ENCODE measurements at places on chromosomes 7 and 10.

DNA sequence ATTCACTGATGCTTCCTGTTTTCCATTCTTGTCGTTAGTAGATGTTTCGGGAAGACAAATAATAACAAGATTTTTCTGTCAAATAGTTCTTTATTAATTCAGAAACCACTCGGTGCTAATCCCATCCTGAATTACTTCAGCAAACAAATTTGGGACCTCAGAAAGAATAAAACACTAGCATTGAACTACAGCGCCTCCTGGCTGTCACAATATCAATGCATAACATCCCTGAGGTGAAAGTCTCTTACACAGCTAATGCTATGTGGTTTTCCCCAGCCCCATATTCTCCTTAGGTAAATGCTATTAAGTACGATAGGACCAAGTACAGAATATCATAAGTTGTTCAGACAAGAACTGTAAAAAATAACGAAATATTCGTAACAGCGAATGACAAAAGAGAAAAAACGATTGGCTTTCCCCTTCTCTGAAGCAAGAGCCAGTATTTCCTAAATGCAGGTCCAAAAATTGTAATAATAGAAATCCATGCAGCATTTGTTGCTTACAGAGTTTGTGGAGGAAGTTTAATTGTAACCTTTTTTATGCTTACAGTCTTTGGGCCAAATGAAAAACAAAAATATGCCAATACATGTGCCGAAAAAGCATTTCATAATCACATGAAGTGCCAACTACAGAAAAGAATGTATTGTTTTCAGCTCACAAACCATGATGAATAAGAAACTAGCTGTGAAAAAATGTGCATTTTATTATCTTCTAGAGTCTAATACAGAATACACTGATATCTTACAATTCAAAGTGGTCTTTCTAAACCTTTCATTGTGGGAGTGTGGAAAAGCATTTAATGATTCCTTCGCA, 47.3 kb downstream of the MYPN start:
- peak; percentile 41 for DNase-seq

DNA sequence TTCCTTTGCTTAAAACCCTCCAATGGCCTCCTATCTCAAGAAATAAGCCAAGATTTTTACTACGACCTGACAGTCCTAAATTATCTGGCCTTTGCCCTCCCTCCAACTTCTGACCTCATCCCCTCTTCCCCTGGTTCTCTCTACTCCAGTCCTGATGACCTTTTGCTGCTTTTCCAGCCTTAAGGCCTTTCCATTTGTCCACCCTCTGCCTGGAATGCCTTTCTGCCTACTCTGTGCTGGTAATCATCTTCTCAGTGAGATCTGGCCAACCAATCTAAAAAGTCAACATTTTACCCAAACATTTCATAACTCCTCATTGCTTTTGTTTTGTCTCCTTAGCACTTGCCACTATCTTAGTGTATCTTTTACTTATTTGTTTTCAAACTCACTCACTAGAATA, 75.7 kb downstream of the VPS41 start:
- no peak for DNase-seq

DNA sequence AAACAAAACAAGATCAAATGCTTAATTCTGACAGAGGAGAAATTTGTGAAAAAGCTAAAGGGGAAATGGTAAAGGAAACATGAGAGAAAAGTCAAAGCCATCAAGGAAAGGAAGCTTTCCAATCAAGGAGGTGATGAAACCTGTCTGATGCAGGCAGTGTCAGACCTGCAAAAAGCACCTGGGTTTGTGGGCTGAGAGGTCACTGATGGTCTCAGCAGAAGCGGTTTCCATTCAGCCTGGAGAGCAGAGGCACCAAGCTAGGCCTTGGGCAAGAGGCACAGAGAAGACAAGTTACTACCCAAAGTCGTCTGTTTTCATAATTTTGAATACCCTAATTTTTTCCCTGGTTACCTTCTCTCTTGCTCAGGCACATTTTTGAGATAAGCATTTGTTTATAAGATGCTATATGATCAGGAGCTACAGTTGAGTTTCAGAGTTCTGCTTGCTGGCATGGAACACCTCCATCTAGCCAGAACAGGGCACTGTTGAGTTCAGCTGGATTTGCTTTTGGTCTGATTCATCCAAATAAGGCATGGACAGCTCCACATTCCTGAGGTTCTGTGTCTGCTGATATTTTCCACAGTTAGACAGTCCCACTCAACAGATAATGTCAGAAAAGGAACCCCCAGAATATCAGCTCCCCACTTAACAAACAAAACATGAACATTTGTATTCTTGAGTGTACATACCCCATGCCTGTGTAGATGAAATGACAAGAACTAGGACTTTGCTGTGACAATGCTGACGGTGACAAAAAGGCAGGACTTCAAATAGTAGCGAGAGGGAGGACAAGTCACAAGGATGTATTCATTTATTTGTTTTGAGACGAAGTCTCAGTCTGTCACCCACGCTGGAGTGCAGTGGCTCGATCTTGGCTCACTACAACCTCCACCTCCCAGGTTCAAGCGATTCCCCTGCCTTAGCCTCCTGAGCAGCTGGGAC, 4.9 kb upstream of the PPIA start:
- DNase-seq, result no peak

DNA sequence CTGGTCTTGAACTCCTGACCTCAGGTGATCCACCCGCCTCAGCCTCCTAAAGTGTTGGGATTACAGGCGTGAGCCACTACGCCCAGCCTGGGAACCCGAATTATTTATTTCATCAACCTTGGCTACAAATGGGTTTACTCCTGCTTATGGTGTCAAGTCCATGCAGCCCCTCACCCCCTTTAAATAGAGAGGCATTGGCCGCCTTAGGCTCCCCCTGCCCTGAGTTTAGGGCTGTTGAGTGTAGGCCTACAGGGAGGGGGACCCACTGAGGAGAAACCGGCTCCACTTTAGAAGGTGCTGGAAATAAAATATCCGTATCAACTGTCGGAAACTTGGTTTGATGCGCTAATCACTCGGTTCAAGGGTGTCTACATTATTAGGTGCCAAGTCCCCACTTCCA, 8.7 kb upstream of the SP8 start:
- no peak for DNase-seq

DNA sequence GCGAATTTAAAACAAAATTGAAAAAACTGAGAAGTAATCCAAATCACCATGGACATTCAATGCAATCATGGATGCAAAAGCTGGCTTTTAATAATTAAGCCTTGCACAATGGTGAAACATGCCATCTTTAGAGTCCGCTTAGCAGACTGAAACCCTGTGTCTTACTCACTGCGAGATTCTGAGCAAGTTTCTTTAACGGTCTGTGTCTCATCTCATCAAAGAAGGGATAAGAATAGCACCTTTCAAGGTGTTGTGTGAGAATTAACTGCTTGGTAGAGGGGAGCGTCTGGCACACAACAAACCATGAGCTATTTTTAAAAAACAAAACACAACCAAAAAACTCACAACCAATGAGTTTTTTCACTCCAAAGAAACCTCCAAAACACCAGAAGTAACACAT, 21.4 kb downstream of the ACBD7 start:
- no peak for DNase-seq

GRCh38 chr10:11227103-11227502, 209.4 kb downstream of the CELF2 start:
- DNase-seq, result no peak

- no peak for DNase-seq
Measured at GRCh38 chr10:31343551-31343950, 24.5 kb downstream of the ZEB1 start.

GRCh38 chr10:96688789-96689188, 31.5 kb downstream of the PIK3AP1 start:
- no peak for DNase-seq

DNA sequence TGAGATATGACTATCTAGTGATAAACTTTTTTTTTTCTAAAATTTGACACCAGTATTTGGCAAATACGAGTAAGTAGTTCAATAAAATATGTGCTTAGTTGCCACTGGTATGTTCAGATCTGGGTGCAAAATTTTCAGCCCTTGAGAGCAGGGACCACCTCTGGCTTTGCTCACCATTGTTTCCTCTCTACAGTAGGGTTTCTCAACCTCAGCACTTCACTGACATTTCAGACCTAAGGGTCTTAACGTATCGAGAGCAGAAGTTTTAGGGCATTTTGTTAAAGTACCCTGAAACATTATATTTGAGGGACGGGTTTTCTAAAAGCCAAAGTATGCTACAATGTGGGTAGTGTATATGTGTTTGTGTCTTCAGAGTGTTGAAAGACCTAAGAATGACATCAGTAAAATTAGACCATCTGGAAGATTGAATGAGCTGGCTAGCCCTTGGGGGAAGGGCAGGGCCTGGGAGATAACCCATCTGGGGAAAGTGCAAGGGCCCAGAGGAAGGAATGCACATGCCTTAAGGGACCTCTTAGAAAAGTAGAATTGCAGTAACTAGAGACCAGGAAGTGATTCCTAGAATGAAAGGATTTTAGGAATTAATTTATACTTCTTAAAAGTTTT, 11.8 kb downstream of the BZW2 start:
- no peak for DNase-seq

- DNase-seq, result no peak
Measured at GRCh38 chr10:64977915-64978314, 1456.7 kb downstream of the REEP3 start.

- no peak for DNase-seq
Measured at GRCh38 chr10:3948843-3949242, 163.8 kb upstream of the KLF6 start.

DNA sequence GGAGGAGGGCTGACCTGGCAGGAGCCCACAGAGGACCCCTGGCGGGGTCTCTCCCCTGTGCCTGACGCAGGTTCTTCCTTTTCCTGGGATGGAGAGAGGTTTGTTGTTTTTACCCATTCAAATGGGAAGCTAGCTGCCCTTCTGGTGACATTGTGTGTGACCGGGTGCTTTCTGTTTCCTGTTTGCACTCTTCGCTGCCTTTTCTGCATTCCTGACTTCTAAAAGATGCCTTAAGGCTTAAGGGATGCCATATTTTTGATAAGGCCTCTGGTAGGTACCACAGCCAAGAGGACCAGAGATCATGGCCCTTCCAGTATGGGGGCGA, 20.3 kb downstream of the ZNF783 start:
- no peak for DNase-seq

DNA sequence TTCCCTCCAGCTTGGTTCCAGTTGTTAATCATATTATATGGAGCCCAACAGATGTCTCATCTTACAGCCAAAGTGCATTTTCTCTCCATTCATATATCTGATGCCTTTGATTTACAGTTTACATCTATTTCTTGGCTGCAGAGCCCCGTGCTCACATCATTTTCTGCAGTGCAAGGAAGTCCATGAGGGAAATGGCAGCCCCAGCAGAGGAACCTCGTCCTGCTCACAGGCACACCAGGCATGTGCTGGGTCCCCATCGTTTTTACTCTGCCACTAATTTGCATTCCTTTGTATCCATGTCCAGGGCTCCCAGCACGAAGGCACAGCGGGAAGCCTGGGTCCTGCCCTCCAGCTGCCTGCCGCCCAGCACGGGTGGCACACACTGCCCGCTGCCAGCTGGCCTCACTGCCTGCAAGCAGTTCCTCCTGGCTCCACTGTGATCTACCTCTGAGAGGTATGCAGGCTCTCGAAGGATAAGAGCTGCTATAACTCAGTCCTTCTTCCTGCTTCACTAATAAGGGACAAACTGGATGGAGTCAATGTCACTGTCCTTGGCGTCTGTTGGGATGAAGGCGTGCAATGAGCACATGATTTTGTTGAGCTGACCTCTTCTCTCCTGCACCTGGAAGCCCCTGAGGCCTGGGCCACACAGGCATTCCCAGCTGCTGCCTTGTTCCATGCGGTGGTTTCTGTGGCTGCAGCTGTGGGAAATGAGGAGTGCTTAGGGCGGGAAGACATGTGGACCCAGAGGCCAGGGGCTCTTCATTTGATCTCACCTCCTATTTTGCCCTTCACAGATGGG, 583.6 kb upstream of the MGMT start:
- DNase-seq, result no peak

DNA sequence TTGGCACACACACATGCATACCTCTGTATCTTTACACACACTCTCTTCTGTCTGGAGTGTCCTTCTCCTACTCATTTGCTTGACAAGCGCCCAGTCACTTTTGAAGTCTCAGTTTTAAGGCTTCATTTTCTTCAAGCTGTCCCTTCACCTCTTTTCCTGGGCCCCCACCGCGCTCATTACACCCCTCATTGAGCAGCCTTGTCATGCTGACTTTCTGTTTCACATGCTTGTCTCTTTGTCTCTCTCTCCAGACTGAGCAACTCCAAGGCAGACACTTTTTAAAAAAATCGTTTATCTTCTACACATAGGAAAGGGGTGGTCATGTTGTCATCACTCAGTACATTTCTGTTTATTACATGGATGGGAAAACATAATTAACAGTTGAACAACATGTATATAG, 225.2 kb upstream of the FZD1 start:
- DNase-seq, result no peak

- DNase-seq, result no peak
Measured at GRCh38 chr10:112614586-112614985, 167.6 kb downstream of the VTI1A start.

- DNase-seq, result no peak
Measured at GRCh38 chr10:68103901-68104300, 5.4 kb upstream of the MYPN start.

- no peak for DNase-seq
Measured at GRCh38 chr10:93463723-93464476, 18.2 kb downstream of the MYOF start.

DNA sequence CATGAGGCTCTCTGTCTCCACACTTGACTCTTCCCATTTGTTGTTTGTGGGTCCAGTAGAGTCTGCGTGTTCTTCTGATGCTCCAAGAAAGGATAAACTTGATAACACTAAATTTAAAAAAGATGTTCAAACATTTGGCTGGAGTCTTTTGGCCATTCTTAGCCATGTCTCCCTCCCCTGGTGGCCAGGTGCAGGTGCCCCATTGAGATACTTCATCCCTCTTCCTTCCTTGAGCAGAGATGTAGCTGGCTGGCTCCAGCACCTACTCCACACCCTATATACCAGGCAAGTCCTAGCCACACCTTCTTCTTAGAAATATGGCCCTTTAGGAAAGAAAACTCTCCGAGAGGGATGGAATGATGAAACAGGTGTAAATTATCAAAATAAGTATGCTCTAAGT, 103.2 kb upstream of the GJD4 start:
- no peak for DNase-seq

- no peak for DNase-seq
Measured at GRCh38 chr10:71092812-71093401, 119.5 kb upstream of the UNC5B start.

GRCh38 chr7:112001091-112001826, 204.9 kb downstream of the DOCK4 start:
- DNase-seq, result no peak

- DNase-seq, result no peak
Measured at GRCh38 chr7:45583296-45583695, 9.1 kb downstream of the ADCY1 start.

- DNase-seq, result no peak
Measured at GRCh38 chr7:121570365-121570764, 174.3 kb upstream of the FAM3C start.

- DNase-seq, result peak; percentile 5
Measured at GRCh38 chr7:104207348-104207730, 474 bp downstream of the ORC5 start.

- no peak for DNase-seq
Measured at GRCh38 chr10:121702351-121703320, 104.4 kb upstream of the FGFR2 start.

GRCh38 chr10:123847686-123848432, 43.7 kb downstream of the CPXM2 start:
- DNase-seq, result no peak

Measured in cerebellum (tissue), 4 donors.